ENCODE measurements at places on chromosomes 16 and 17. TPM values are rescaled to one million over a fixed set of nuclear protein-coding genes. Genes with fewer than 3 reads are reported as not detected.

Gene GRN
- total RNA-seq, result 372 TPM

Gene MLKL
- total RNA-seq, result 22.6 TPM

Gene CSH1
- not detected for total RNA-seq

Gene ACLY
- 50.1 TPM for total RNA-seq

Gene PIGW
- 6.2 TPM for total RNA-seq

Gene DLX3
- 0.98 TPM for total RNA-seq

Gene CDR2L
- total RNA-seq, result 13.1 TPM

DNA sequence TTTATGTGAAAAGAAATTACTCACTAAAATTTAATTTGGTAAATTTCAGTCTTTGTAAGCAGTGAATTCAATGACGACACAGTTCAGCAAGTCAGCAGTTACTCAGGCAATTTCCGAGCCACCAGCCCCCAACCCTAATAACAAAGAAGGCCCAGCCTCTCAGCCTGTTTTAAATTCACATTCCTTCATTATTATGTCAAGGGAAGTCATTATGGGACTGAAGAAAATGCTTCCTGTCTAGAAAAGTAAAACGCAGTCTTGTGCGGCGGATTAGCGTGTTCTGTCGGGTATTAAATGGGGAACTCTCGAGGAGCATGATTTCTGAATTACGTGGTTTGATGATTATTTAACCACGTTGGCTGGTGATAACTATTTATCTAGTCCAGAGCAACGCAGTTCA is 177.6 kb downstream of the AIPL1 start:
- no peak for DNase-seq
- H3K27ac ChIP-seq, result no peak overlapping the region
- no peaks in the 10 kb centered on the region for H3K4me1 ChIP-seq
- no peaks in the 10 kb centered on the region for H3K36me3 ChIP-seq

- H3K36me3 ChIP-seq, result no peaks in the 10 kb centered on the region
- no peaks in the 10 kb centered on the region for H3K4me1 ChIP-seq
Observed at GRCh38 chr16:54932021-54932660, 1.5 kb downstream of the IRX5 start.

- H3K4me3 ChIP-seq, result no peak overlapping the region
- H3K36me3 ChIP-seq, result no peaks in the 10 kb centered on the region
- H3K27ac ChIP-seq, result no peak overlapping the region
- H3K4me1 ChIP-seq, result no peaks in the 10 kb centered on the region
- DNase-seq, result no peak
Observed at GRCh38 chr17:67218385-67218950, 26.5 kb downstream of the HELZ start.

DNA sequence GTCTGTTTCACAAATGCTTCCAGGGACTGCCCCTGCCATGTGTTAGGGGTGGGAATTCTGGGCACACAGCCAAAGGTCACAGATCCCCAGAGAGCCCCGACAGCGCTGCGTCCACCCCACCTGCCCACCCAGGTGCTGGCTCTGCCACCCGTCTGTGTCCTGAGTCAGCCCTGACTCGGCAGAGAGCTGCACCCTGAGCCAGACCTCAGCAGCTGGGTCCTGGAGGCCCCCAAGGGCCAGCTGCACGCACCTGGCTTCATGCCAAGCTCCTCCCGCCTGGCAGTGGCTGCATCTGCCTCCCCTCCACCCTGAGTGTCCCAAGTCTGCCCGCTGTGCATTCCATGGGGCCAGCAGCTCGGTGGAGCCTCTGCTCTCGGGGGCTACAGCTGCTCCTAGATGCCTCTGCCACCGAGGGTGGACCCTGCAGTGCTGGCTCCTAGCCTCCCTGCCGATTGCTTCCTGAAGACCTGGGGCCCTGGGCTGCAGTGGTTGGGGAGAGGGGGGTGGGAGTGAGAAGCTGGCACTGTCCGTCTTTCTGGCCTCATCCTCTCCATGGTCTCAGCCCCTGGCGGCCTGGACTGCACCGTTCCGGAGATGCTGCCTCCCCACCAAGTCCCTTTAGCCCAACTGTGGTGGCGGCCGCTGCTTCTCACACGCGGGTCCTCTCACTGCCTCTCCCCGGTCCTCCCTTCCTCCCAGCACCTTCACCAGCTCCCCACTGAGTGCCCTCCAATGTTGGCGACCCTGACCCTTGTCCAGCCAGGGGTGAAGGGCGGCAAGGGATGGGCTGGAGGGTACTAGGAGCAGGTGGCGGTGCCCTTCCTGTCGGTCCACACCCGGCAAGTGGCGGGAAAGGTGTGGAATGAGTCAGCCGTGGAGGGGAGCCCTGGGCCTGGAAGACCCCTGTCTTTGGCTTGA is 3.0 kb downstream of the SECTM1 start:
- no peak for DNase-seq
- no peaks in the 10 kb centered on the region for H3K36me3 ChIP-seq
- H3K4me3 ChIP-seq, result no peak overlapping the region
- H3K27ac ChIP-seq, result no peak overlapping the region
- H3K27me3 ChIP-seq, result no peaks in the 10 kb centered on the region

DNA sequence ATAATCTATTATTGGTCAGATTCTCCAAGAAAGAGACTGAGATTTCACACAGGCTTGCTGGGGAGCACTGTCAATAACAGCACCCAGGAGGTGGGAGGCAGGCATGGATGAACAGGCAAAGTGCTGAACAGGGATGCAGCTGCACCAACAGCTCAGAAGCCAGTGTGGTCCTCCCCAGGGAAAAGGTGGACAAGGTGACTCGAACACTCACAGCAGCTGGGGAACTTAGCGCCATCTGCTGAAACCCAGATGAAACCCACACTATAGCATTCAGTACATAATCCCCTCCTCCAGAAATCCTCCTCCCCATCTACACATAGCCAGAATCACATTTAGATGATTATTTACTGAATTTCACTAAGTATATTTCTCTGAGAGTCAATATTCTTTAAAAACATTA is 255.2 kb upstream of the WSB1 start:
- H3K4me3 ChIP-seq, result no peak overlapping the region
- no peaks in the 10 kb centered on the region for H3K36me3 ChIP-seq
- no peak for DNase-seq
- H3K27me3 ChIP-seq, result no peaks in the 10 kb centered on the region
- H3K27ac ChIP-seq, result no peak overlapping the region
- no peaks in the 10 kb centered on the region for H3K4me1 ChIP-seq

GRCh38 chr16:78405833-78406232 is 306.4 kb downstream of the WWOX start:
- H3K4me3 ChIP-seq, result no peak overlapping the region
- H3K36me3 ChIP-seq, result no peaks in the 10 kb centered on the region
- no peaks in the 10 kb centered on the region for H3K27me3 ChIP-seq
- H3K4me1 ChIP-seq, result no peaks in the 10 kb centered on the region

DNA sequence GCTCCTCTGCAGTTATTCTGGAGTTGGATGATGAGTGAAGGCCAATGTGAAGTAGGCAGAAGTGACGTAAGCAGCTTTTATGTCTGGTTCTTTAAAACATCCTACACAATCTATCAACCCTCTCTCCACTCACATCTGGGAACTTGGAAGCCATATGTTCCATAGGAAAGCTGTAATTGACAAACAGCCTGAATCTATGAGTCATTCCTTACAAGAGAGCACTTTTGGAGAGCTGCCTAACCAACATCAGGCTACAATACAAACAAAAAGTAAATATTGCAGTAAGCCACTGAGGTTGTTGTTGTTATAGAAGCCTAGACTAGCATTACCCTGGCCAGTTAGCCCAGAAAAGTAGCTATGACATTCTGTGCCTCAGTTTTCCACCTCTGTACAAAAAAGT is 5.9 kb downstream of the CCL7 start:
- no peak for DNase-seq
- H3K27me3 ChIP-seq, result no peaks in the 10 kb centered on the region
- no peak overlapping the region for H3K27ac ChIP-seq
- H3K4me1 ChIP-seq, result no peaks in the 10 kb centered on the region
- H3K4me3 ChIP-seq, result no peak overlapping the region

GRCh38 chr17:39921323-39921722 is 2.9 kb upstream of the GSDMB start:
- H3K4me3 ChIP-seq, result no peak overlapping the region
- peaks cover 4% of the 10 kb centered on the region for H3K4me1 ChIP-seq
- H3K27me3 ChIP-seq, result no peaks in the 10 kb centered on the region
- DNase-seq, result no peak
- no peaks in the 10 kb centered on the region for H3K36me3 ChIP-seq

GRCh38 chr17:79082311-79083190 is 7.9 kb downstream of the ENGASE start:
- no peaks in the 10 kb centered on the region for H3K27me3 ChIP-seq
- H3K4me1 ChIP-seq, result no peaks in the 10 kb centered on the region
- H3K36me3 ChIP-seq, result no peaks in the 10 kb centered on the region
- no peak for DNase-seq
- H3K27ac ChIP-seq, result no peak overlapping the region

DNA sequence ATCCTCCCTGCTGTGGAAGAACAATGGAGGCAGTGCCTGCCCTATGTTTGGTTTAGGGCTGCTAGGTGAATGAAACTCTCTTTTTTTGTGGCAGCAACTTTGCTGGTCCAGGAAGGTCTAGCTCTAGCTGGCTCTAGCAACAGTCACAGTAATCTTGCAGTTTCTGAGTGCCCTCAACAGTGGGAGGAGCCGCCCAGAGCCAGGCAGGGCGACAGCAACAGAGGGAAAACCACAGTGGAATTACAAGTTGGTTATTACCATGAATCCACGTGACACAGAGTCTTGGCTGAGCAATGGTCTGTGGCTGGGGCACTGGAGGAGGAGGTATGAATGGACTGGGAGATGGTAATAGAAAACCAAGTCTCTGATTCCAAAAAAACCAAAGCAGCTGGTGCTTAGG is 10.3 kb downstream of the HSPB9 start:
- no peaks in the 10 kb centered on the region for H3K27me3 ChIP-seq
- no peak overlapping the region for H3K4me3 ChIP-seq
- peaks cover 8% of the 10 kb centered on the region for H3K36me3 ChIP-seq
- no peak for DNase-seq
- H3K4me1 ChIP-seq, result no peaks in the 10 kb centered on the region
- H3K27ac ChIP-seq, result peak overlapping the region; percentile 70

DNA sequence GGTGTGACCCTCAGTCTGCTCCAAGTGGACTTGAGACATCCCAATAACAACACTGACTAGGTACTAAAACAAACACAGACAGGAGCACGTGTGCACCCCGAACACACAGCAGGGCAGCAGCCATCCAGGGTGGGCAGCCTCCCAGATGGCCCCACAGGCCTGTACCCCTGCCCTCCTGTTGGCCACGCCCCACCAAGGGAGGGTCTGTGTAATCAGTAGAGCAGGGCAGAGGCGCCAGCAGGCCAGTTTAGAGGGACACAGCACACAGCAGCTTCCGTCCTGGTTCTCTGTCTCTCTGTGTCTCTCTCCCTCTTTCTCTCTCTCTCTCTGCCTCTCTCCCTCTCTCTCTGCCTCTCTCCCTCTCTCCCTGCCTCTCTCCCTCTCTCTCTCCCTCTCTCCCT is 21.4 kb downstream of the ACTG1 start:
- no peak overlapping the region for H3K27ac ChIP-seq
- no peaks in the 10 kb centered on the region for H3K36me3 ChIP-seq
- no peaks in the 10 kb centered on the region for H3K27me3 ChIP-seq
- DNase-seq, result no peak
- H3K4me3 ChIP-seq, result no peak overlapping the region

DNA sequence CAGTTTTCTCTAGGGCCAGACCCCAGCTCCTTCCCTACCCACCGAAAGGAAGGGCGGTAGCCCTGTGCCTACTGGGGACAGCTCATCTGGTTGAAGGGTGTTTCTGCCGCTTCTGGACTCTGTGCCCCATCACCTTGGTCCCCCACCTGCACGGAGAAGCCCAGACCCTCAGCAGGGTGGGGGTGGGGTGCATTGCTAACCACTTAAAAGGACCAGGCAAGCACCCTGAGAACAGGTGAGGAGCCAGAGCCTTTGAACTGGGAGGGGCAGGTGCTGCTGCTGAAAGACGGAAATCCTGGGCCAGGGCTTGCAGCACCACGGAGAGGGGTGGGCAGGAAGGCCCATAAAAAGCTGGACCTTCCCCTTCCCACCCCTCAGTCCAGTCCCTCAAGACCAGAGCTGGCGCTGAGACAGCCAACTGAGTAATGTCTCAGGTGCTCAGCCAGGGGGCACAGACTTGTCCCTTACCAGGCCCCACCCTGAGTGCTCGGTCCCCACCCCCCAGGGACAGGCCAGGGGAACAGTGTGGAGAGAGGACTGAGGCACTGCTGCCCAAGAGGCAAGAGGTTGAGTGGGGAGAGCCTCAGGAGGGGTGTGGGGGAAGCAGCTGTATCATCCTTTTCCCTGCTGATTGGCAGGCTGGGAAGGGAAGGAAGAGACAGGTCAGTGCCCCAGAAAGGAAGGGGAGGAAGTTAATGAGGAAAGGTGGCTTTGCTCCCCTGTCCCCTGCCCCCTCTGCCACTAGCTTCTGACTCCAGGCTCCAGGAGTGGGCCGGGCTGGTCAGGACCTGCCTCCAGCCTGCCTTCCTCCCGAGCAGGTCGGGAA is 10.9 kb upstream of the SP2 start:
- H3K27me3 ChIP-seq, result no peaks in the 10 kb centered on the region
- no peaks in the 10 kb centered on the region for H3K36me3 ChIP-seq
- no peak overlapping the region for H3K4me3 ChIP-seq
- H3K27ac ChIP-seq, result peak overlapping the region; percentile 78

DNA sequence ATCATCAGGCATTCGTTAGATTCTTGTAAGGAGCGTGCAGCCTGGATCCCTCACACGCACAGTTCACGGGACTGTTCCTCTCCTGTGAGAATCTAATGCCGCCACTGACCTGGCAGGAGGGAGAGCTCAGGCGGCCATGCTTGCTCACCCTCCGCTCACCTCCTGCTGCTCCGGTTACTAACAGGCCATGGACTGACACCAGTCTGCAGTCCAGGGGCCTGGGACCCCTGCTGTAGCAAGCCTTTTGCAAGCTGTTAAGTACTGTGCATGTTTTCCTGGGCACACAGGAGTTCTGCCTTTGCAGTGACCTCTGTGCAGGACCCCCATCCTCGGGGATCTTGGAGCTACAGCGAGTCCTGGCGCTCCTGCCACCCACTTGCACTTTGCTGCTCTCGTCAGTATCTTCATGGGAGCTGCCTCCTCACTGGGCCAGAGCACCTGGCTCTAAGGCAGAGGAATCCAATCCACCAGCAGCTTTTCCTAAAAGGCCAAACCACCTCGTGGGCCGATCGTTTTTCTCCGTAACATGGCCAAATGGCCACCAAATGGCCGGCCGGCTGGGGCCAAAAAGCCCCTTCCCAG is 230.6 kb downstream of the FOXL1 start:
- H3K4me1 ChIP-seq, result no peaks in the 10 kb centered on the region
- DNase-seq, result no peak
- H3K4me3 ChIP-seq, result no peak overlapping the region
- peaks cover 66% of the 10 kb centered on the region for H3K27me3 ChIP-seq
- H3K27ac ChIP-seq, result no peak overlapping the region

- H3K4me3 ChIP-seq, result no peak overlapping the region
- no peak for DNase-seq
- H3K27ac ChIP-seq, result no peak overlapping the region
- no peaks in the 10 kb centered on the region for H3K27me3 ChIP-seq
Observed at GRCh38 chr17:40407460-40407859, 10.2 kb downstream of the TOP2A start.
